Activated T-helper 2 cell treated with anti-CD3 and anti-CD28 coated beads, Interferon-gamma antibody, Interleukin-2, Interleukin-4, amounts not matched to agents 10 μg/mL and 5 μg/mL and 100 μg/mL, durations not matched to agents 14 hours and 24 hours and 36 hours (primary cell): ENCODE measurements at places on chromosomes 13 and 19. TPM values are rescaled to one million over a fixed set of nuclear protein-coding genes. Genes with fewer than 3 reads are reported as not detected.

DNA sequence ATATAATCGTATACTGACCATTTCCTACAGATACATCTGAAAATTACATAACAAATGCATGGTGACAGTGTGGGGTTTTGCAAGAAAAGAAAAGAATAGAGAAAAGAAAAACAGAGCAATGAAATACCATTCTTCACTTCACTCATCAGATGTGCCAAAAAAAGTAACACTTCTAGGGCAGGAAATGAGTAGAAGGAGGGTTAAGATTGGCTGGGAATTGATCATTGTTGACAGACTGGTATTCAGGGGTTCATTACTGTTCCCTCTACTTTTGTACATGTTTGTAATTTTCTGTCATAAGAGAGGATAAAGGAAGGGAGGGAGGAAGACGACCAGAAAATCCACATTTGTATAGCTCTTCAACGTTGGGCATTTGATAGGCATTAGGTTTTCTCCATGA lies 31.5 kb downstream of the ABCC4 start:
- H3K4me1 ChIP-seq = peaks cover 6% of the 10 kb centered on the region
- no peak overlapping the region for H3K27ac ChIP-seq
- no peak for DNase-seq
- H3K36me3 ChIP-seq = peaks cover 13% of the 10 kb centered on the region
- no peaks in the 10 kb centered on the region for H3K27me3 ChIP-seq

GRCh38 chr13:110407531-110407930 lies 100.4 kb downstream of the COL4A2 start:
- no peaks in the 10 kb centered on the region for H3K36me3 ChIP-seq
- peaks cover 13% of the 10 kb centered on the region for H3K4me1 ChIP-seq
- no peak overlapping the region for H3K4me3 ChIP-seq
- DNase-seq = no peak
- peaks cover 70% of the 10 kb centered on the region for H3K27me3 ChIP-seq
- H3K27ac ChIP-seq = no peak overlapping the region

GRCh38 chr13:69109891-69110525 lies 997.6 kb upstream of the ATXN8OS start:
- no peak overlapping the region for H3K4me3 ChIP-seq
- H3K27me3 ChIP-seq = no peaks in the 10 kb centered on the region
- no peaks in the 10 kb centered on the region for H3K36me3 ChIP-seq
- no peak for DNase-seq
- no peaks in the 10 kb centered on the region for H3K4me1 ChIP-seq

DNA sequence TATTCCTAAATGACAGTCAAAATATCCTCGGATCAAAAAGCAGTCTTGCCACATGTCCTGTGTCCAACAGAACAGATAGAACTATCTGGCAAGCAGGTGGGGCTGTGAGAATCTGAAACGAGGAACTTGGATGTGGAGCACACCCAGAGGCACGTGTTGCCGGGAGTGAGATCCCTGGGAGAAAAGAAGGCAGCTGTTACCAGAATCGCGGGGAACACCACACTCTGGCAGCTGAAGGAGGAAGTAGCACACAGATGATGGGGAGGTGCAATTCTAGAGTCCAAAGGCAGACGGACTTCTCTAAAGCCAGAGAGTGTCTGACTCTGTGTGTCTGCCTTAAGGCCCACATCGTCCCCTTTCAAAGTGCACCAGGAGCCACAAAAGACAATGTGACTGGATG lies 22.3 kb downstream of the SLC7A1 start:
- no peaks in the 10 kb centered on the region for H3K27me3 ChIP-seq
- H3K4me1 ChIP-seq = peaks cover 31% of the 10 kb centered on the region
- DNase-seq = no peak
- H3K4me3 ChIP-seq = no peak overlapping the region
- H3K27ac ChIP-seq = no peak overlapping the region

DNA sequence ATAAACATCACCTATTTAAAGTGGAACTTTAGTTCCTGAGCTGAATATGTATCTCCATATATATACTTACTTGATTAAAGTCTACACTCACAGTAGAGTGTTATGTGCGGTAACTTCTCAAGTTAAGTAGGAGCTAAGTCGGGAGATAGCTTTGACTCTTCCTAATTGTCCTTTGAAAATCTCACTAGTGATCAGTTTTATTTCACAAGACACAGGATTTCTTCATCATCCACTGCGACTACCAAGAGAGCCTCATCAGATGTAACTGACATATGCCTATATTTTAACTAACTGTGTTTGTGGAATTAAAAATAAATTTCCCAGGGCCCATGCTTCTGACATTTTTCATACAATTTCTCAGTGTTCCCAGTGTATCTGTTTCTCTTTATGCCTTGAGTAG lies 1664.0 kb downstream of the EFNB2 start:
- H3K36me3 ChIP-seq = no peaks in the 10 kb centered on the region
- peaks cover 3% of the 10 kb centered on the region for H3K4me1 ChIP-seq
- H3K27ac ChIP-seq = no peak overlapping the region
- no peak for DNase-seq
- no peak overlapping the region for H3K4me3 ChIP-seq

DNA sequence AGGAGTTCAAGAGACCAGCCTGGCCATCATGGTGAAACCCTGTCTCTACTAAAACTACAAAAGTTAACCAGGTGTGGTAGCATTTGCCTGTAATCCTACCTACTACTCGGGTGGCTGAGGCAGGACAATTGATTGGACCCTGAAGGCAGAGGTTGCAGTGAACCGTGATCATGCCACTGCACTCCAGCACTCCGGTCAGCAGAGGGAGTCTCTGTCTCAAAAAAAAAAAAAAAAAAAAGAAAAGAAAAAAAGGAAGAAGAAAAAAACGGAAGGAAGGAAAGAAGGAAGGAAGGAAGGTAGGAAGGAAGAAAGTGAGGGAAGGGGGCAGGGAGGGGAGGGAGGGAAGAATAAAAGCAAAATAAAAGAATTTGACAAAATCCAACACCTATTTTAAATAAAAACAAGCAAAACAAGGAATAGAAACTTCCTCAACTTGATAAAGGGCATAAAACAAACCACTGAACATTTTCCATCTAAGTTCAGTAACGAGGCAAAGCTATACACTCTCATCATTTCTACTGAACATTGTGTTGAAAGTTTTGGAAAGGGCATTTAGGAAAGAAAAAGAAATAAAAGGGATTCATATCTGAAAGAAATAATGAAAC lies 411.6 kb upstream of the SLITRK5 start:
- H3K4me1 ChIP-seq = no peaks in the 10 kb centered on the region
- H3K36me3 ChIP-seq = no peaks in the 10 kb centered on the region
- H3K4me3 ChIP-seq = no peak overlapping the region
- no peak overlapping the region for H3K27ac ChIP-seq

- no peak for DNase-seq
- H3K27ac ChIP-seq = no peak overlapping the region
- H3K27me3 ChIP-seq = no peaks in the 10 kb centered on the region
- no peak overlapping the region for H3K4me3 ChIP-seq
These were observed 482.7 kb downstream of the SLITRK6 start for GRCh38 chr13:85316506-85317025.

GRCh38 chr13:40420160-40420740 lies 246.2 kb downstream of the FOXO1 start:
- H3K4me1 ChIP-seq = peaks cover 7% of the 10 kb centered on the region
- no peaks in the 10 kb centered on the region for H3K27me3 ChIP-seq
- no peaks in the 10 kb centered on the region for H3K36me3 ChIP-seq
- DNase-seq = no peak

The NCAN gene
- 0.23 TPM in 1 of 2 replicates, not detected in the other for total RNA-seq

The LSR gene
- 0.30 and 1.0 TPM in 2 replicates for total RNA-seq

- H3K27ac ChIP-seq = no peak overlapping the region
- H3K4me1 ChIP-seq = no peaks in the 10 kb centered on the region
- no peak overlapping the region for H3K4me3 ChIP-seq
These were observed 403.3 kb upstream of the ATXN8OS start for GRCh38 chr13:69704311-69704710.

The URAD gene
- not detected in 2 replicates for total RNA-seq

The ARHGEF7 gene
- 65.7 and 76.0 TPM in 2 replicates for total RNA-seq

The ZNF296 gene
- 3.9 and 5.8 TPM in 2 replicates for total RNA-seq

DNA sequence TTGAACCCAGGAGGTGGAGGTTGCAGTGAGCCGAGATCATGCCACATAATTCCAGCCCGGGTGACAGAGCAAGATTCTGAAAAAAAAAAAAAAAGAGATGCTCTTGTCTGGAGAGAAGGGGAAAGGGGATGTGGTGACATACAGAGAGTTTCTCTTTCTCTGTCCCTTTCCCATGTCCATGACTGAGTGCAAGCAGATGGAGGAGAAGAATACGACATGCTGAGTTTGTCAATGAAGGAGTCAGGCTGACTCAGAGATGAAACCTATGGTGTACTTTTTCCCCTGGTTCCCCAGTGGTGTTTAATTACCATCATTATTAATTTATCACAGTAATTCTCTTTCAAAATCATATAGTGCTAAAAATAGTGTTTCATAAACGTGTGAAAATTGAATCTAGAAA lies 448.8 kb downstream of the FOXO1 start:
- peaks cover 38% of the 10 kb centered on the region for H3K4me1 ChIP-seq
- H3K27ac ChIP-seq = no peak overlapping the region
- H3K4me3 ChIP-seq = no peak overlapping the region
- no peaks in the 10 kb centered on the region for H3K27me3 ChIP-seq
- no peaks in the 10 kb centered on the region for H3K36me3 ChIP-seq

DNA sequence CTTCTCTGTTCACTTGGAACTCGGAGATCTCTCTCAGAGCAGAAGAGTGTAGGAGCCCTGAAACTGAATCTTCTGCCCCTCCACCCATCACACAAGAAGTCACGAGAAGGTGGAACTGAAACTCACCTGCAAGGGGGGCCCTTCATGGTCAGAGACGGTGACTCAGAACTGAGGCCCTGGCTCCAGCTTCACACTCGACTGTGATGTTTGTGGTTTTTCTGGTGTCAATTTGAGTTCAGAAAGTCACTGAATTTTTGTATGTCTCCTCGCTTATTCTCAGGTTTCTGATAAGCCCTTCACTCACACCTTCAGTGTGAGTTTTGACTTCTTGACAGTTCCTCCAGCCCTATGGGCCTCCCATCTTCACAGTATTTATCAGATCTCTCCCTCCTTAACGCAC lies 23.1 kb downstream of the SIGLEC5 start:
- DNase-seq = peak; percentile 32
- peaks cover 9% of the 10 kb centered on the region for H3K27me3 ChIP-seq
- H3K4me3 ChIP-seq = no peak overlapping the region
- no peak overlapping the region for H3K27ac ChIP-seq

DNA sequence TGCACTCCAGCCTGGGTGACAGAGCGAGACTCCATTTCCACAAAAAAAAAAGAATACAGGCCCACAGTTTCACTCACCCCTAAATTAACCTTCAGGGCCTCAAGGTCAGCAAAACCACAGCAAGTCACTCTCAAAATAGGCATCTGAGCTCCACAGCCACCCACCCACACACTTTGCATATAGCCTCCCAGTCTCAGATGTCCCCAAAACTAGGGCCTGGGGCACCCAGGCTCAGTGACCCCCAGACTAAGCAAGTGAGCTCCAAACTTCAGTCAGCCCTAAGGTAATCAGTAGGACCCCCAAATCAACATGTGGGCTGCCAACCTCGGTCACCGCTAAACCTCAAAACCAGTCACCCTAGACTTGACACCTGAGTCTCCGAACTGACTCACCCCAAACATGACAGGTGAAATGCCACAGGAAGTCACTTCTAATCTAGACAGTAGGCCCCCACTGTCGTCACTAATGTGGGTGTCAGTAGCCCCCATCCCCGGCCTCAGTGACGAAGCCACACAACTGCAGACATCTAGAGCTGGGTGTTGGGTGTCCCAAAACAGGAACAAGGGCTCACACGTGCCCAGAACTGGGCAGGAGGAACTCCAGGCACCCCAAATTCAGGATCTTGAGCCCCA lies 13.9 kb downstream of the RABAC1 start:
- peak overlapping the region; percentile 13 for H3K4me3 ChIP-seq
- H3K4me1 ChIP-seq = peaks cover 44% of the 10 kb centered on the region
- H3K27me3 ChIP-seq = peaks cover 6% of the 10 kb centered on the region

- H3K27ac ChIP-seq = no peak overlapping the region
- no peak overlapping the region for H3K4me3 ChIP-seq
- DNase-seq = no peak
- no peaks in the 10 kb centered on the region for H3K27me3 ChIP-seq
These were observed 24.3 kb downstream of the ANKRD10 start for GRCh38 chr13:110890279-110891165.

GRCh38 chr13:81409284-81409683 lies 1068.4 kb upstream of the SPRY2 start:
- no peaks in the 10 kb centered on the region for H3K27me3 ChIP-seq
- H3K4me3 ChIP-seq = no peak overlapping the region
- no peaks in the 10 kb centered on the region for H3K36me3 ChIP-seq

The KDM4B gene
- total RNA-seq = 51.7 and 54.3 TPM in 2 replicates

- no peaks in the 10 kb centered on the region for H3K27me3 ChIP-seq
- H3K36me3 ChIP-seq = peaks cover 31% of the 10 kb centered on the region
- DNase-seq = no peak
- no peak overlapping the region for H3K4me3 ChIP-seq
- no peak overlapping the region for H3K27ac ChIP-seq
- peaks cover 14% of the 10 kb centered on the region for H3K4me1 ChIP-seq
These were observed 10.1 kb downstream of the FAM98C start for GRCh38 chr19:38412961-38413360.

- no peak overlapping the region for H3K27ac ChIP-seq
- no peaks in the 10 kb centered on the region for H3K27me3 ChIP-seq
- peaks cover 34% of the 10 kb centered on the region for H3K36me3 ChIP-seq
- no peak overlapping the region for H3K4me3 ChIP-seq
- H3K4me1 ChIP-seq = no peaks in the 10 kb centered on the region
These were observed 8.5 kb upstream of the ZSCAN22 start for GRCh38 chr19:58318297-58318696.

The ATP4A gene
- total RNA-seq = not detected in 2 replicates

The TNNI3 gene
- not detected in 2 replicates for total RNA-seq

GRCh38 chr13:46845146-46845545 lies 48.2 kb upstream of the ESD start:
- peaks cover 2% of the 10 kb centered on the region for H3K4me1 ChIP-seq
- DNase-seq = no peak
- H3K4me3 ChIP-seq = no peak overlapping the region
- peaks cover 9% of the 10 kb centered on the region for H3K27me3 ChIP-seq
- H3K36me3 ChIP-seq = no peaks in the 10 kb centered on the region

DNA sequence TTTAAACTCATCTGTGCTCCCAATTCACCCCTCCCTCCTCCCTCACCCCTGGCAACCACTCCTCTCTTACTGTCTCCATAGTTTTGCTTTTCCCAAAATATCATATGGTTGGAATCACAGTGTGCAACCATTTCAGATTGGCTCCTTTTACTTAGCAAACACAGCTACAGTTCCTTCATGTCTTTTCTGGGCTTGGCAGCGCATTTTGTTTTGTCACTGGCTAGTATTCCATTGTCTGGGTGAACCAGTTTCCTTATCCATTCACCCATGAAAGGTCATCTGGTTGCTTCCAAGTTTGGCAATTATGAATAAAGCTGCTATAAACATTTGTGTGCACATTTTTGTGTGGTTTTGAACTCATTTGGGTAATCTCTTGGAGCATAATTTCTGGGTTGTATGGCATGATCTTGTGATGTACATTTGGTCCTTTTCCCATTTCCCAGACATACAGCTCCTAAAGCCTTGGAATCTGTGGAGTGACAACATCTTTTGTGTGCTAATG lies 23.9 kb upstream of the GAS6 start:
- H3K4me3 ChIP-seq = no peak overlapping the region
- H3K4me1 ChIP-seq = no peaks in the 10 kb centered on the region
- H3K27me3 ChIP-seq = peaks cover 24% of the 10 kb centered on the region
- H3K27ac ChIP-seq = no peak overlapping the region
- DNase-seq = no peak

The KASH5 gene
- total RNA-seq = 0.14 and 0.28 TPM in 2 replicates

GRCh38 chr13:107208889-107209288 lies 641.0 kb upstream of the ARGLU1 start:
- no peak for DNase-seq
- no peaks in the 10 kb centered on the region for H3K27me3 ChIP-seq
- no peak overlapping the region for H3K27ac ChIP-seq

The PLIN4 gene
- 0.05 and 0.09 TPM in 2 replicates for total RNA-seq

The PROZ gene
- not detected in 2 replicates for total RNA-seq

The PRODH2 gene
- not detected in 2 replicates for total RNA-seq
